ENCODE measurements at places on chromosomes 5 and 9.

- no peak for DNase-seq
These were observed 713.9 kb downstream of the EFNA5 start for GRCh38 chr5:106956886-106957285.

- DNase-seq, result no peak
These were observed 223.8 kb downstream of the TLE1 start for GRCh38 chr9:81465468-81466011.

- peak; percentile 42 for DNase-seq
These were observed 19.9 kb upstream of the TMEM250 start for GRCh38 chr9:136138566-136138965.

DNA sequence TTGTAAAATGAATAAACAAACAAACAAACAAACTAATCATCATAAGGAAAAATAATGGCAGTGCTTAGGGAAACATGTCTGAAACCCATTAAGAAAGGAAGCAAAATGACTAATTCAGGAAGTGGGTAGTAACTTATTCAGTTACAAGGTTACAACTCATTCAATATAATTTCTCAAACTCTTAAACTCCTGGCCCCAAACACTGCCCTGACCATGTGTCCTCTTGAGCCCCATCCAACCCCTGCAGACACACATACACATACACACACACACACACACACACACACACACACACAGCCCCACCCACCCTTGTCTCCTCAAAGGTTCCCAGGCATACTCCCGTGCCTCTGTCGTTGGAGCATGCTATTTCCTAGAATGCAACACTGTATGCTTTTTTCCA, 193.9 kb downstream of the SEC61B start:
- DNase-seq, result no peak

DNA sequence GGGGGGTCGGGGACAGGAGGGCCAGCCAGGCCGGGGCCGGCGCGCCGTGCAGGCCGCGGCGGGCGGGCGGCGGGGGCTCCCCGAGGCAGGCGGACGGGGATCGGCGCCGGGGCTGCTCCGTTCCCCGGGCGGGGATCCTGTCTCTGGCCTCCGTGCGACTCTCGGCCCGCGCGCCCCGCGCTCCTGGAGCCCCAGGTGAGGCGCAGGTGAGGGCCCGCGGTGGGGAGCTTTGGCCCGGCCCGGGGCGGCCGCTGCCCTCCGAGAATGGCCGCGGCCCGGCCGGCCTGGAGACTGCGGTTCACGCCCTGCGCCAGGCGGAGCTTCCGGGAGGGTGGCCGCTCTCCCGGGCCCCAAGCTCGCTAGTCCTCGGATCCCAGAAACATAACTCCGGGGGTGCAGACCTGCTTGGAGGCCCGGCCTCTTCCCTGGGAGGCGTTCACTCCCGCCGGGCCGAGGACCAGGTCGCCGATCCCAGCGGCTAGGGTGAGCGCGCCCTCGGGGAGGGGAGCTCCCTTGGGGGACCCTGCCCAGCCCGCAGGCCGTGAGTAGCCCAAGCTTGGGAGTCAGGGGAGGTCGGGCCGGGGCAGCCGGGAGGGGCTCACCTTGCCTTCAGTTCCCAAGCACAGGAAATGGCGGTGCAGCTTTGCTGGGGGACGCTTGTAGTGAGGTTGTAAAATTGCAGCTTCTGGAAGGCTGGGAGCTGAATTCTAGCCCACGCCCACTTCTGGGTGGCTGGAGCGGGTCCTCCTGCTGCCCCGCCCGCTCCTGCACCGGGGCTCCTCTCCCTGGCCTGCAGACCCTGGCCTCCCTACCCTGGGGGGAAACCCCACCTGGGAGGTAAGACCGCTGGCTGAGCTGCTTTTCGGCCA, 723 bp downstream of the PPP1R26 start:
- no peak for DNase-seq

All from SHP77 (cell line).